Prostate gland (tissue), 2 donors: ENCODE measurements at places on chromosomes 3 and 15.

DNA sequence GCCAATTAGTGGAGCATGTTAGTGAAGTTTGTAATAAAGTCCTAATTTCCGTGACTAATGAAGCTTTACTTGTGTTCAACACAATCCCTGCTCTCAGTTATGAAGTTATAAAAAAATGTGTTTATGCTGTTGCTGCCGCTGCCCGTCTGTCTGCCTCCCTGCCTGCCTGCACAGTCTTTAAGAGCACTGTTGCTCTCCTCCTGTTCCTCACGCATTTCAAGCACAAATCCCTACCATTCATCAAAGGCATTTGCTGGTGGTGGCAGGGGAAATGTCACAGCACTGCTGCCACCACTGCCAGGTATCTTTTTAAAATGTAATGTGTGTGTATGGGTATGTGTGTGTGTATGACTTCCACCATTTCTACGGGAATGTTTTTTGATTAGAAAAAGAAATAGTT is 58.8 kb downstream of the CACNA1D start:
- DNase-seq: no peak

- no peak for DNase-seq
These were observed 62.5 kb upstream of the MLF1 start for GRCh38 chr3:158508481-158508880.

- DNase-seq: no peak
These were observed 53.6 kb upstream of the THRB start for GRCh38 chr3:24548278-24548677.

DNA sequence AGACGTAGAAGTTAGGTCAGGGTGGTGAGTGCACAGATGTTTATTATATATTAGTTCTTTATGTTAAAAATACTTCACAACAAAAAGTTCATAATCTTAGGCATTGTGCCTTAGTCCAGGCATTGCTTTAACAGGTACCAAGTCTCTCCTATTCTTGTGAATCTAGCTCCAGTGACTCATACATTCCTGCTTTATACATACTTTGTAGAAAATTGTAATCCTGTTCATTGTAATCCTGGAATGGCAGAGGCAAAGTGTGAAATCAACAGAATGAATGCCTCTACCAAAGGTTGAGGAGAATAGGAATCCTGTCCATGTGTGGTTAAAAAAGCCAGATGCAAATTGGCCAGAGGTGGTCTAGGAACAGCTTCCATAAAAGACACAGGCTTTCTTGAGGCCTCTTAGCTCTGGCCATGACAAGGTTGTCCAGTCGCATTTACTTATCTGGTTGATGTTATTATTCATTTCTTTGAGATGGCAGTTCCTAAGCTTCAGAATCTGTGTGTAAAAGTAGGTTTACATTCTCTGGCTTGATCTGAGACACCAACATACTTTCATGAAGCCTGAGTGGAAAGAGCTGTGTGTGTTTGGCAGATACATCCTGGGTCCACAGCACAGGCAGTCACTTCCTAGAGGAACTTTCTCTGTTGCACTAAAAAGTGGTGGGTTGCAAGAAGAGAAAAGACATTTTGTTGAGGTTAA is 109.0 kb downstream of the CDIN1 start:
- DNase-seq: no peak

- DNase-seq: no peak
These were observed 237.8 kb upstream of the UBE2E1 start for GRCh38 chr3:23567917-23568316.

GRCh38 chr15:90063770-90064247 is 38.5 kb downstream of the IDH2 start:
- no peak for DNase-seq

DNA sequence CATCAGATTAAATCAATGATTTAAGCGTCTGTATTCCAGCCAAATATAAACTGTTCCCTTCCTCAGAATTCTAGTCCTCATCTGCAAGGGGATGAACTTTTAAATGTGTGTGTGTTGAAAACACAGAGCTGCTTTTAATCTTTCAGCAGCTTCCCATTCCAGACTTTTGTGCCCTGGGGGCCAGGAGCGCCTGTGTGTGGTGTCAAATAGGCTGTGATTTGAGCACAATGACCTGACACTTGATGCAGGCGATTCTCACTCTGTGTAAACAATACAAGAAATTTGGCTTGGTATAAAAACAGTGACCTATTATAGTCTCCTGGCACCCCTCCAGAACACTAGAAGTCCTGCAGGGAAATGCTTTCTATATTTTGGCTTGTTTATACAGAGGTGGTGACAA is 274.6 kb upstream of the ROPN1 start:
- no peak for DNase-seq

GRCh38 chr15:64774037-64774628 is 1.3 kb downstream of the RBPMS2 start:
- no peak for DNase-seq

DNA sequence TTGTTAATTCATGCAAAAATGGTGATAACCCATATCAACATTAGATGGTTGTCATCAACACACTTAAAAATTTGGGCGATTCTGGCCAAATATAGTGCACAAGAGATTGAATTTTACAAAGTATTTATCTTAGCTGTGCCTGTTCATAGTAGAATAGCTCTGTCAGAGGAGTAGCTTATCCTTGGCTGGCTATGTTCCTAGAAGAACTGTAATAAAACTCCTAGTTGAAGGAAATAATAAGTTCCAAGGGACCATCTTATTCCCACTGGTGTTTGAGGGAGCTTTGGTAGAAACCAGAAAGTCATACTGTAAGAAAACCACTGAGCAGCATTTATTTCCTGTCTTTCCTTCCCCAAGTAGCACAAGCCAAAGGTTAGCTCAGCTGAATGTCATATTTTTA is 201.8 kb downstream of the GRM7 start:
- no peak for DNase-seq

DNA sequence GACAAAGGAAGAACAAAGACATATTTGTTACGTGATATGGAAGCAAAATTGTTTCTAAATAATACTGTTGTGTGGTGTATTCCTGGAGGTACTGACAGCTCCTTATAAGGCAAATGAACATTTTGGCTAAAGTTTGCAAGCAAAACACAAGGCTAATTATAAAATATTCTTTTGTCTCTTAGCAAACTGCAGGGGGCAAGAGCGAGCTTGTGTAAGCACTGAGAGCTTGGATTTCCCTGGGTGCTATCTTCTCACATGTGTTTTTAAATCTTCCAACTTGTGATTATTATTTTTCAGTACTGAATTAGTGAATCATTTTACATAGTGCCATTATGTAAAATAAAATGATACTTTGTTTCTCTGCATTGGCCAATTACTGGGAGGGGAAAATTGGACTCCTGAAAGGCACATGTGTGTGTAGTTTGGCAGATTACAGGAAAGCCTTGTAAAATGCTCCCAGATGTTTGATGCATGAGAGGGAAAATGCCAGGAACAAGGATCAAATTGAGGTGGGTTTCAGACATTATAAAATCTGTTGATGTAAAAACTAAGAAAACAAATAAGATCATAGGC is 611.5 kb downstream of the AGBL1 start:
- DNase-seq: no peak

GRCh38 chr3:164132878-164133277 is 945.4 kb downstream of the SI start:
- DNase-seq: no peak

GRCh38 chr3:19432669-19433068 is 284.4 kb downstream of the KCNH8 start:
- no peak for DNase-seq

- no peak for DNase-seq
These were observed 256.7 kb upstream of the TLE3 start for GRCh38 chr15:70354346-70354905.

DNA sequence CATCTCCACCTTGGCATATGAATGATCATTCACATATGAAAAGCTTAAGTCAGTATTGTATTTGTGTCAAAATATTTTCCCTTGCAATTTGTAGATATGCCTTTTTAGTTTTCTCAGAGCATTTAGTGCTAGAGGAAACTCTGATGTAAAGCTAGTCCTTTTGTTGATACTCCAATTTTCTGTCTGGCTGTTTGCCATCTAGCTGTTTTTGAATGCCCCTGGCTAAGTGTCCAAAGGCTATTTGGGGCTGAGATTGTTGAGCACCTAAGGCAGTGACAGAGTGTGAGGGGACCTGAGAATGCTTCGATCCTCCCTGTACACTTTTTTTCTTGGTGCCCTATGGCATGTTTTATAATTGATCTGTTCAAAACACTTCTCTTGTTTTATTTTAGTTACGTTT is 3.1 kb downstream of the SLC51B start:
- DNase-seq: no peak

GRCh38 chr3:16249336-16249735 is 15.4 kb downstream of the DPH3 start:
- DNase-seq: no peak

DNA sequence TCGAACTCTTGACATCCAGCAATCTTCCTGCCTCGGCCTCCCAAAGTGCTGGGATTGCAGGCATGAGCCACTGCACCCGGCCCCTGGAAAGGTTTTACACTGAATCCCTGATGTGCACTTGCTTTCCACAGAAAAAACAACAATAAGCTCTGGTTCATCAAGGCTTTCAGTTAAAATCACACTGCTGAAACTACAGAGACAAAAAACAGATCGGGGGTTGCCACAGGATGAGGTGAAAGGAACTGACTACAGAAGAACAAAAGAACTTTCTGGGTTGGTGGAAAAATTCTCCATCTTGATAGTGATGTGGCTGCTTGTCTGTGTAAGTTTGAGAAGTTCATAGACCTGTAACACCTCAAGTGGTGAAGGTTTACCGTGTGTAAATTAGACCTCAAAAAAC is 2.9 kb downstream of the RAB43 start:
- DNase-seq: no peak

DNA sequence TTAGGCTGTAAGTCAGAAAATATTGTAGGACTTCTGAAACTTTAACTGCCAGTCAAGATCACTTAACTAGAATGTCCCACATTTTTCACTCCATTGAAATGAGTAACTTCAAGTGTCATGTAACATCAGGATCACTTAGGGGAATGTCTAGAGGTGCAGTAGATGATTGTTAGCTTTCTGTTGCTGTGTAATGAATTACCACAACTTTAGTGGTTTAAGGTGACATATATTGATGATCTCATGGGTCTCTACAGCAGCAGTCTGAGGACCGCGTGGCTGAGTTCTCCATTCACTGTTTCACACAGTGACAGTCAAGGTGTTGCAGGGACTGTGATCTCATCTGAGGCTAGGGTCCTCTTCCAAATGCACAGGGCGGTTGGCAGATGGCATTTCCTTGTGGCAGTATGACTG is 82.7 kb downstream of the SLC25A26 start:
- DNase-seq: no peak

DNA sequence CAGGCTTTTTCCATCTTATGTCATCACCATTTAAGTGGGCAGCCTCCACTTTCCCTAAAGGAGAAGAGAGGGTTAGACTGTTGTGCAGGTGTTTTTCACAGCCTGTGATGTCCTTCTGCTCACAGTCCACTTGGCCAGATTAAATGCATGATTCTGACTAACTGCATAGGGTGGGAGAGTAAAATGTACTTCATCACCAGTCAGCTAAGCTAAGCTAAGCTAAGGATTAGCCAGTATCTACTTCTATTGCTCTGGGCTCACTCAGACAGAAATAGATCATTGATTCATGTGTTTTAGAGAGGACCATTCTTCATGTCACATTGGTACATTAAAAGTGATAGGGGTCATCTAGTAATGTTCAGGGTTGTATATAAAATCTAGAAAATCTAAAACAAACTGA is 1013.1 kb downstream of the NTRK3 start:
- DNase-seq: no peak

- DNase-seq: peak; percentile 66
These were observed 64.6 kb downstream of the EFL1 start for GRCh38 chr15:82197733-82198594.

GRCh38 chr3:122217901-122218300 is 34.4 kb downstream of the CASR start:
- DNase-seq: no peak

DNA sequence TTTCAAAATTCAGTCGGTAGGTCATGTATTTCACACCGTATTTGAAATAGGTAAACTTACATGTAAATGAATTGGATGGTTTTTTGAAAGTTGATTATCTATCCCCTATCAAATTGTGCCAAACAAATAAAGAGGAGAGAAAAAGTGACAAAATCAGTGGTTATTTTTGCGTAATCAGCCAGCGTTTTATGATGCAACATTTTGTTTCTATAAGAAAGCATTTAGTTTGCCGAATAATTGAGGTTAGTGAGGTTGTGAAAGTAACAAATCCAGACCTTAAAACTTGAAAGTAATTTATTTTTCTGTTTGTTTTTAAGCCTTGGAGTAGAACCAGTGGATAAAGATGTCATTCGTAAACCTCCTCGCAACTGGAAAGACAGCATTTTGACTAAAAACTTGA is 29.3 kb downstream of the ASTE1 start:
- DNase-seq: no peak

- DNase-seq: no peak
These were observed 360.5 kb downstream of the RSL24D1 start for GRCh38 chr15:54836052-54836795.

GRCh38 chr15:35663956-35664355 is 118.0 kb upstream of the DPH6 start:
- DNase-seq: no peak

GRCh38 chr3:49869525-49870126 is at the start of gene CAMKV:
Gene CAMKV (minus strand): TSS chr3:49869906. CDS start chr3:49862388, 7,518 bp downstream.
- DNase-seq: no peak
